ENCODE measurements at places on chromosomes 1 and 21.
A peak's percentile ranks its signal among the peaks of the same experiment; 100 is the strongest.

DNA sequence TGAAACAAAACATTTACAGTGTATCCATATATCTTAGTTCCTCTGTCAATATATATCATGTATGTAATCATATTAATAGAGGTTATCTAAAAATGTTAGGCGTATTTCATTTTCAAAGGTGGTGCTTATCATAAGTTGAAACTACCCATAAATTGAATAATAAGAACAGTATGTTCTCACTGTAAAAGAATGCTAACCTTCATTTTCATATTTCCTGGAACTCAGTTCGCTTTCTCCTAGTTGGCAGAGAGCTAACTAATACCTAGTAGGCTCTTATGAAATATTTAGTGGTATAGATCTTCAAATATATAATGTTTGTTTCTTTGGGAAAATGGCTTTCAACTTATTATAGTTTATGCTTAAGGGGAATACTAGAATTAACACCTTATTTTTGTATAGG, 118.4 kb downstream of the DISP1 start:
- DNase-seq: no peak

- peak; percentile 45 for DNase-seq
Measured at GRCh38 chr1:109181085-109181806, 32.5 kb upstream of the SARS1 start.

GRCh38 chr1:154989195-154989860, 4.1 kb upstream of the LENEP start:
- no peak for DNase-seq

DNA sequence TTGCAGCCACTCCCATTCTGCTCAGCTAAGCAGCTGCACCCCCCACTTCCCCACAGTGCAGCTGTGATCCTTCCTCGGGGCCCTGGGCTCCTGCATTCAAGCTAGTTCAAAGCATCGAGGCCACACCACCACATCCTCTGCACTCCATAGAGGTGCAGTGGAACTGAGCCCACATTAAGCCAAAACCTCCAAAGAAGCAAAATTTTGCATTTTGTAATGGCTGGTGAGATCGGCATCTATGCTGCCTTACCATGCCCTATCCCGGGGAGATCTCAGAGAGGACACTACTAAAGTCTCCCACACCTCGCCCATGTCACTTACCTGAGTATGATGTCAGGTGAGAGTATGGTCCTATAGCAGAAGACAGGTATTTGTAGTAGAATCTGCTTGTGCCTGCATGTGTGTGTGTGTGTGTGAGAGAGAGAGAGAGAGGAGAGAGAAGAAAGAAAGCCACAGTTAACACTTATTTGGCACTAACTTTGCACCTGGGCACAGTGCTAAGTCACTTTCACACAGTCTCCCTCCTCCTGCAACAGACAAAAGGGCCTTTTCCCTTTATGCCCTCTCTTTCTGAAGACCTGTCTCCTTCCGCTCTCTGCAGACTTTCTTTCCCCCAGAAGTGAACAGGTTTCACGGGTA, 89.8 kb downstream of the KIF14 start:
- DNase-seq: no peak

DNA sequence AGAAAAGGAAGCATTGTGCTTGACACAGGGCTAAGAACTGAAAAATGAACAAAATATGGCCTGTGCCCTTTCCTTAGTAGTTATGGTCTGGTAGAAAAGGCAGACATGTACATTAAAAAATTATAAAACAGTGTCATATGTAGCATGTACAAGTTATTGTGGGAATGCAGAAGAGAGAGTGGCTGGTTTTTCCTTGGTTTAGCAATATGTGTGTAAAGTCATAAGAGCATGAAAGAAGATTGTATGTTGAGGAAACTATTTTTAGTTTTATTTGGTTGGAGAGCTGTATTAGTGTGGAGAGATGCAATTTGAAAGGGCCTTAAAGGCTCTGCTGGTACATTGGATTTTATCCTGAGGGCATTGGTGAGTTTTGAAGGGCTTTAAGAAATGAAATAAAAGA, 145.8 kb downstream of the PDE4B start:
- DNase-seq: no peak

- peak; percentile 84 for DNase-seq
Measured at GRCh38 chr1:76330991-76331603, 256.6 kb downstream of the ST6GALNAC3 start.

DNA sequence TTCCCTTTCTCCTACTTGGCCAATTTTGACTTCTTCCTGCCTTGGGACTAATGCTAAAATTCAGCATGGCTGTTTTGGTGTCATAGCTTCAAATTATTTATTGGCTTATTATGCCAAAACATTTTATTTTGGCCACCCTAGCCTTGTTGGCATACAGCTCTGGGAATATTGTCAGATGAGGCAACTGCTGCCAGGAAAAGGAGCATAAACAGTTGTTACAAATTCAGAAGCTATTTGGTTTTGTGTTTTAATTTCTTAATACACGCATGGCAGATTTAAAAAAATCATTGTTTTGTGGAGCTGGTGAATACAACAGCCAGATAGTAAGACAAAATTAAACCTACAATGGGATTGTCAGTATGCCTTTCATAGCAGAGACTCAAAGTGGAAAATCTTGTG, 66.8 kb upstream of the BCL10 start:
- DNase-seq: no peak
